Stimulated activated memory B cell treated with anti-CD40 and anti-IgM and Interleukin-4, amounts not matched to agents 10 μg/mL and 1 μg/mL and 100 μg/mL, for 72 hours (primary cell): ENCODE measurements at places on chromosomes 7 and 10.

DNA sequence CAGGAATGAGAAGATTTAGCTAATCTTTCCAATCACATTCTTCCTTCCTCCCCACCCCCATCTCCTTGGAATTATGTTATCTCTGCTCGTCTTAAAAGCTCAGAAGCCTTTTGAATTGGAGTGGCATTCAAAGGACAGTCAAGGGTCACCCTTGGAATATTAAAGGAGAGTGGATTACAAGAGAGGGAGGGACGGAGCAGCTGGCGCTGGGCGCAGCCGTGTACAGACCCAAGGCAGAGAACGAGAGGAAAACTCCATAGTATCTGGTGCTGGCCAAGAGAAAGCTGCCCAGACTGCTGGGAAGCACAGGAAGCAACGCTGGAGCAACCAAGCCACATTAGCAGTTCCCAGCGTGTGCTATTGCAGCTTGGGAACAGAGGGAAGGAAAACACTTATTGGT, 95.7 kb downstream of the POU6F2 start:
- H3K27ac ChIP-seq = no peak overlapping the region
- no peak for ATAC-seq
- H3K4me3 ChIP-seq = no peak overlapping the region
- H3K27me3 ChIP-seq = no peaks in the 10 kb centered on the region

DNA sequence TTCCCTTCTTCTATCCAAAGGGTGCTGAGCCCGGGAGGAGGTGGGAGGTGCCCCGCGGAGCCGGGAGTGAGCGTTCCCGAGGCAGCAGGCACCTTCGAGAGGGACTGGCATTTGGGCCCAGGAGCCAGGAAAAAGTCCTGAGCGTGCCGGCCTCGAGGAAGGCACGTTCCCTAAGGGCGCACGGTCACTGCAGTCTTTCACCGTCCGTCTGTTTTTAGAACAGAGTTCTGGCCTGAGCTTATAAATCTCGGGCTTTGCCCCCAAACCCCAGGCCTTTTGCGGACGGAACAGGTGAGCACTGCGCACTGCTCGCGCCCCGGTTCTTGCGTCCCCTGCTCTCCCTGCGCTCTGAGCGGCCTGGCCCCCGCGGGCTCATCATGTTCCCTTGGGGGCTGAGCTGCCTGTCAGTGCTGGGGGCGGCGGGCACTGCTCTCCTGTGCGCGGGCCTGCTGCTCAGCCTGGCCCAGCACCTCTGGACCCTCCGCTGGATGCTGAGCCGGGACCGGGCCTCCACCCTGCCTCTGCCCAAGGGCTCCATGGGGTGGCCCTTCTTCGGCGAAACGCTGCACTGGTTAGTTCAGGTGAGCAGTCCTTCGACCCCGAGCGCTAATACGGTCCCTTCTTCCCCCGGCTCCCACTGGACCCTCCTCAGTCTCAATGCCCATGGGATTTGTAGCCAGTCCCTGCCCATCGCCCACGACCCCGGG, 442 bp downstream of the CYP26C1 start:
- H3K4me3 ChIP-seq = peak overlapping the region; percentile 84
- peaks cover 28% of the 10 kb centered on the region for H3K4me1 ChIP-seq
- ATAC-seq = no peak
- H3K36me3 ChIP-seq = peaks cover 27% of the 10 kb centered on the region
- peaks cover 41% of the 10 kb centered on the region for H3K27me3 ChIP-seq
- no peak overlapping the region for H3K27ac ChIP-seq

- H3K4me3 ChIP-seq = no peak overlapping the region
- no peak for ATAC-seq
- H3K4me1 ChIP-seq = no peaks in the 10 kb centered on the region
- H3K27ac ChIP-seq = no peak overlapping the region
These were observed 44.8 kb upstream of the CUX1 start for GRCh38 chr7:101772508-101773211.

GRCh38 chr7:119720541-119720940, 552.4 kb upstream of the KCND2 start:
- H3K27ac ChIP-seq = no peak overlapping the region
- no peaks in the 10 kb centered on the region for H3K36me3 ChIP-seq
- no peak overlapping the region for H3K4me3 ChIP-seq
- no peaks in the 10 kb centered on the region for H3K27me3 ChIP-seq

GRCh38 chr7:64654796-64655548, 11.0 kb upstream of the ZNF107 start:
- ATAC-seq = no peak
- no peak overlapping the region for H3K27ac ChIP-seq
- H3K27me3 ChIP-seq = no peaks in the 10 kb centered on the region
- no peaks in the 10 kb centered on the region for H3K4me1 ChIP-seq
- no peak overlapping the region for H3K4me3 ChIP-seq
- H3K36me3 ChIP-seq = no peaks in the 10 kb centered on the region

DNA sequence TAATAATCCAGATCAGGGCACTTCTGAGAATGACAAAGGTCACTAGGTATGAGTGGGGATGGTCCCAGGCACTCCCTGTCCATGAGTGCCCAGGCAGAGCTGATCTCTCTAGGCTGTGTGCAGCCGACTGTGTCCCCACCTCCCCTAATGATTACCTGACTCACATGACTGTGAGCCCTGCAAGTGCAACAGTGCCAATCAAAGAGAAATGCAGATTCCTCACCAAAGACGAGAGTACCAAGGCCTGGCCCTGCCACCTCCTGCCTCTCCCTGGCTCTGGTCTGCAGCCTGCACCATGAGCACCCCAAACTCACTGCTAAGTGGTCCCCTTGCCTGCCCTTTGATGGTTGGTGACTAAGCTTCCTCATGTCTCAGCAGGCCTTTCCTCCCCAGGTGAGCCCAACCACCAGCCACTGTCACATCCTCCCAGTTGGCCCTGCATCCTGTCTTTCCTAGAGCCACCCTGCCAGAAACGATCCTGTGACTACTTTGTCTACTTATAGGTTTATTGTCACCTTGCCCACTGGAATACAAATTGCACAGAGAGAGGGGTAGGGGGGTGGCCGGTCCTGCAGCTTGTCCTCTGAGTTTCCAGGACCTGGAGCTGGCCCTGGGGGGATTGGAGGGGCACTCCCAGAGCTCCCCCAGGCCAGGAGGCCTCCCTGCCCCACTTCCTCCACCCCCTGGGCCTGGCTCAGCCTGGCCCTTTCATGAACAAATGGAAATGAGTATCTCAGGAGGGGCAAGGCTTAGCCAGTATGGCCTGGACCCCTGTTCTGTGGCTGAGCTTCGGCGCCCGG, 22.4 kb upstream of the GDF10 start:
- H3K27me3 ChIP-seq = peaks cover 47% of the 10 kb centered on the region
- H3K4me1 ChIP-seq = peaks cover 5% of the 10 kb centered on the region
- no peaks in the 10 kb centered on the region for H3K36me3 ChIP-seq
- no peak overlapping the region for H3K27ac ChIP-seq
- H3K4me3 ChIP-seq = no peak overlapping the region

DNA sequence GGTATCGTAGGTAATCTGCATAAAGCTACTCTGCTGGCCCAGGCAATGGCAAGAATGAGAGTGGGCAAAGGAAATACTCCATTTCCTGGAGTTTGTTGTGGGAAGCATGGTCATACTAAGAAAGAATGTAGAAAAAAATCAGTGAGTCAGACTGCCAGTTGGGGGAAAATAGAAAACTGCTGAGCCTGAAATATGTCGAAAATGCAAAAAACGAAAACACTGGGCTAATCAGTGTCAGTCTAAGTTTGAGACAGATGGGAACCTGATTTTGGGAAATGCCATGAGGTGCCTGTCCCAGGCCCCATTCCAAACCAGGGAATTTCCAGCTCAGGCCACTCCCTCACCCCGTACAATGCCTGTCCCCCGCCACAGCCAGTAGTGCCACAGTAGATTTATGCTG, 150.0 kb downstream of the ZNF33B start:
- no peak for ATAC-seq
- no peak overlapping the region for H3K27ac ChIP-seq
- no peaks in the 10 kb centered on the region for H3K36me3 ChIP-seq

GRCh38 chr10:72044417-72045041, 43.8 kb downstream of the SPOCK2 start:
- no peak for ATAC-seq
- H3K36me3 ChIP-seq = no peaks in the 10 kb centered on the region
- no peak overlapping the region for H3K4me3 ChIP-seq
- H3K27ac ChIP-seq = no peak overlapping the region

GRCh38 chr7:28811701-28812430, 146.3 kb downstream of the TRIL start:
- peaks cover 32% of the 10 kb centered on the region for H3K4me1 ChIP-seq
- H3K27ac ChIP-seq = no peak overlapping the region
- no peaks in the 10 kb centered on the region for H3K27me3 ChIP-seq
- ATAC-seq = no peak
- no peaks in the 10 kb centered on the region for H3K36me3 ChIP-seq
- H3K4me3 ChIP-seq = no peak overlapping the region

GRCh38 chr10:29610876-29611647, 23.7 kb downstream of the SVIL start:
- no peak overlapping the region for H3K4me3 ChIP-seq
- H3K27me3 ChIP-seq = peaks cover 23% of the 10 kb centered on the region
- no peaks in the 10 kb centered on the region for H3K36me3 ChIP-seq
- no peaks in the 10 kb centered on the region for H3K4me1 ChIP-seq

GRCh38 chr10:129894698-129895097, 69.4 kb downstream of the EBF3 start:
- H3K4me3 ChIP-seq = no peak overlapping the region
- H3K27me3 ChIP-seq = peaks cover 17% of the 10 kb centered on the region
- no peaks in the 10 kb centered on the region for H3K4me1 ChIP-seq
- no peak overlapping the region for H3K27ac ChIP-seq

DNA sequence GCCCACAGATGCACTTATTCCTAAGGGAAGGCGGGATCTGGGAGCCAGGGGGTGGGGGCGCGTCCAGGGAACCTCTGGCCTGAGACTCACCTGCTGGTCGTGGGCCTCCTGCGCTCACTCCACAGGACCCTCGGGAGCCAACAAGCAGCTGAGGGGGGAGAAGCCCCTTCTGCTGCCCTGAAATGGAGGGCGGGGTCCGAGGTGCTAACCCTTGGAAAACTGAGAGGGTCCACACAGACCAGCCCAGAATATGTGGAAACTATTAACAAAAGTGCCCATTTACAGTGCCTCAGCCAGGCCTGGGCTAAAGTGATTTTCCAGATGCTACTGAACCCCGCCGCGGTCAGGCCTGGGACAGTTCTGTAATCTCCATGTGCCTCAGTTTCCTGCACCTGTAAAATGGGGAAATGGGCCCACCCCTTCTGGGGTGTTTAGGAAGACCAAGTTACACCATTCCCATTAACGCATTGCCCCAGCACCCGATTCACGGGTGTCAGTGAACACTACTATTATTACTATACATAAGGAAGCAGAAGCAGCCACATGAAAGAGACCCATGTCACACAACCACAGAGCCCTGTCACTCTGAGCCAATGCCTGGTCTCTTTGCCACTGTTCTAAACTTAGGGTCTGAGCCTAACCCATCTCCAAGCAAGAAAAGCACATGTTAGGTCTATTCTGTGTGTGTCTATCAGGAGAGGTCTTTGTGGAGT, 630 bp upstream of the VSTM4 start:
- no peak overlapping the region for H3K4me3 ChIP-seq
- no peak for ATAC-seq
- H3K27me3 ChIP-seq = peaks cover 26% of the 10 kb centered on the region
- no peaks in the 10 kb centered on the region for H3K36me3 ChIP-seq

DNA sequence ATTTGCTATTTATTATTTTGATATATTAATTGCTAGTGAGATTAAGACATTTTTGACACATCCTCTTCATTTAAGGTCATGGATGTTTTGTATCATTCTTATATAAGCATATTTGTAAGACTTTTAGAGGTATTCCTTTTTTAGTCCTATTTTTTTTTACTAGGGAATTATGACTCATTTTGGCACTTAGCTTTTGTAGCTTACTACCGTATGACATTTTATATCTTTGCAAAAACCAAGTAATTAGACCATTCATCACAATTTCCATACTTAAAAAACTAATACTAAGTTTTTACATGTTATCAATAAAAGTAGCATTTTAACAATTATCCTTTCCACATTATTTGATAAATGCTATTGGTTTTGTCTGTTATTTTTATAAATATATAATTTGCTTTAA, 41.6 kb downstream of the BMPR1A start:
- no peak overlapping the region for H3K27ac ChIP-seq
- H3K36me3 ChIP-seq = peaks cover 12% of the 10 kb centered on the region
- peaks cover 29% of the 10 kb centered on the region for H3K4me1 ChIP-seq
- H3K27me3 ChIP-seq = no peaks in the 10 kb centered on the region
- H3K4me3 ChIP-seq = no peak overlapping the region
- ATAC-seq = no peak

DNA sequence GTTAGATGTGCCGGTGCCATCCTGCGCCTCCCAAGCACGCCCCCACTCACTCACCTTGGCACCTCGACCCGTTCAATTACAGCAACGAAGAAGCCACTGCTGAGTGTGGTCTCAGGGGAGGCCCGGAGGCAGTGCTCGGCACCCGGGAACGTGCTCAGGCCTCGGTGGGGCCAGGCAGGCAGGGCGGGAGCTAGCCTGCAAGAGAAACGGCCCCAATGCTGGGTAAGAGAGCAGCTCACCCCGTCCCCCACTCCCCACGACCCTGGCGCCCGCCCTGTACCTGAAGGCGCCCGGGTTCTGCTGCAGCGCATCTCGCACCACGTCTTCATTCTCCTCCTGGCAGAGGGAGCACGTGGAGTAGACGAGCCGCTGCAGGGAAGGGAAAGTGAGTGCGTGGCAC, 5.1 kb downstream of the NSUN5 start:
- no peak overlapping the region for H3K4me3 ChIP-seq
- peaks cover 43% of the 10 kb centered on the region for H3K36me3 ChIP-seq
- no peaks in the 10 kb centered on the region for H3K27me3 ChIP-seq
- H3K4me1 ChIP-seq = peaks cover 28% of the 10 kb centered on the region

GRCh38 chr7:52129278-52129677, 812.7 kb upstream of the COBL start:
- H3K4me3 ChIP-seq = no peak overlapping the region
- no peak overlapping the region for H3K27ac ChIP-seq
- H3K36me3 ChIP-seq = no peaks in the 10 kb centered on the region
- ATAC-seq = no peak

- no peak overlapping the region for H3K4me3 ChIP-seq
- no peaks in the 10 kb centered on the region for H3K36me3 ChIP-seq
- ATAC-seq = no peak
These were observed 34.1 kb downstream of the PNLIPRP2 start for GRCh38 chr10:116654816-116655215.

DNA sequence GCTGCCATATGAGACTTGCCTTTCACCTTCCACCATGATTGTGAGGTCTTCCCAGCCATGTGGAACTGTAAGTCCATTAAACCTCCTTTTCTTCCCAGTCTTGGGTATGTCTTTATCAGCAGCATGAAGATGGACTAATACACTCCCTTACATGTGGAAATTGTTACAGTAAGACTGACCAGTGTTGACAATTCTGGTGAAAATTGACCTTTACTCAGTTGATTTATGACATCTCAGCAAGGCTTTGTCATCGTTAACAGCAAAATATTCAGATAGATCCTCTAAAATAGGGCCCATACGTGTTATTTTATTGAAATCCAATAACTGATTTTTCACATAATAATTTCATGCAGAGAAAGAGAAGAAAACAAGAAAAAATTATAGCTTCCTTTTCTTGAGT, 377.9 kb upstream of the SEMA3C start:
- no peaks in the 10 kb centered on the region for H3K4me1 ChIP-seq
- ATAC-seq = no peak

GRCh38 chr10:73843261-73843660, 31.1 kb downstream of the CAMK2G start:
- peaks cover 59% of the 10 kb centered on the region for H3K36me3 ChIP-seq
- no peaks in the 10 kb centered on the region for H3K27me3 ChIP-seq
- no peak overlapping the region for H3K27ac ChIP-seq
